Effector memory CD4-positive, alpha-beta T cell (primary cell): ENCODE measurements at places on chromosomes 16 and 17.

GRCh38 chr16:69893106-69893505 lies 58.0 kb upstream of the CLEC18A start:
- DNase-seq, result no peak

GRCh38 chr17:82108961-82109475 lies 11.0 kb upstream of the FASN start:
- no peak for DNase-seq

GRCh38 chr16:21134053-21134452 lies 16.6 kb downstream of the DNAH3 start:
- no peak for DNase-seq

GRCh38 chr16:56057151-56057550 lies 134.1 kb upstream of the GNAO1 start:
- no peak for DNase-seq

- DNase-seq, result no peak
Measured at GRCh38 chr17:14940938-14941265, 324.2 kb downstream of the PMP22 start.

DNA sequence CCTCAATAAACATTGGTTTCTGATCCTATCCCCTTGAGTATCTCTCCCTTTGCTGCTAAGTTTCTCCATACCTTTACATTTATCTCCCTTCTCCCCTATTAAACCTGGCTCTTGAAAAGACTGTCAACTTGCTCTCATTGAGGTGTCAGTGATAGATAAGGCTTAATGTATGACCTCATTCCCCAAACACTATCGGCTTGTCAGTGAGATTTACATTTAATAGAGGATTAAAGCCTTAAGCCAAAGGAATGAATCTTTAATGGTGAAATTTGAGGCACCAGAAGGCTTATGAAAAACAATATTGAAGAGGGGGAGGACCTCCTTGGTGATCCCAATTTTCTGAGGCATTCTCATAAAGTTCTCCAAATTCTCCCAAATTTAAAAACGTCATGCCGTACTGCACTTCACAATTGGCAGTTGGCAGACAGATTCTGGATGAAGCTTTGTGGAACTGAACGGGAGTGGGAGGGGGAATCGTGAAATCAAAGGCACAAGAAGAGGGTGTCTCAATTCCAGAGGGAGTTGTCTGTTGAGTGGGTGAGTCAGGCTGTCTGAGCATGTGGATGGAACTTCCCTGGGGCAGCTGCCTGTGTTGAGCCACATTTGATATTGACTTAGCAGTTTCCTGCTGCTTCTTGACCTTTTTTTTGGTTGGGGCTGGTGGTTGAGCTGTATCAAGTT lies 478.8 kb downstream of the NPIPA7 start:
- DNase-seq, result no peak

DNA sequence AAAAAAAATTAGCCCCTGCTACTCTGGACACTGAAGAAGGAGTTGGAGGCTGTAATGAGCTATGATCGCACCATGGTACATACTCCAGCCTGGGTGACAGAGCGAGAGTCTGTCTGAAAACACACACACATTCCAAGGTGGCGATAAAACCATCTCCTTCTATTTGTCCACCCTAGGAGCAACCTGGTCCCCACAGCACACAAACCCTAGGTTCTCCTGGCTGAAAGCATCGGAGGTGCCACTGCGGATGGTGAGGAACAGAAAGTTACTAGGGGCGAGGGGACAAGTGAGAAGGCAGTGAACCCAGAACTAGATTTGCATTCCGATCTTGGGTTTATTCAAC lies 1.4 kb upstream of the ECI1 start:
- no peak for DNase-seq

- DNase-seq, result peak; percentile 42
Measured at GRCh38 chr17:28570716-28571360, 486 bp downstream of the PIGS start.

DNA sequence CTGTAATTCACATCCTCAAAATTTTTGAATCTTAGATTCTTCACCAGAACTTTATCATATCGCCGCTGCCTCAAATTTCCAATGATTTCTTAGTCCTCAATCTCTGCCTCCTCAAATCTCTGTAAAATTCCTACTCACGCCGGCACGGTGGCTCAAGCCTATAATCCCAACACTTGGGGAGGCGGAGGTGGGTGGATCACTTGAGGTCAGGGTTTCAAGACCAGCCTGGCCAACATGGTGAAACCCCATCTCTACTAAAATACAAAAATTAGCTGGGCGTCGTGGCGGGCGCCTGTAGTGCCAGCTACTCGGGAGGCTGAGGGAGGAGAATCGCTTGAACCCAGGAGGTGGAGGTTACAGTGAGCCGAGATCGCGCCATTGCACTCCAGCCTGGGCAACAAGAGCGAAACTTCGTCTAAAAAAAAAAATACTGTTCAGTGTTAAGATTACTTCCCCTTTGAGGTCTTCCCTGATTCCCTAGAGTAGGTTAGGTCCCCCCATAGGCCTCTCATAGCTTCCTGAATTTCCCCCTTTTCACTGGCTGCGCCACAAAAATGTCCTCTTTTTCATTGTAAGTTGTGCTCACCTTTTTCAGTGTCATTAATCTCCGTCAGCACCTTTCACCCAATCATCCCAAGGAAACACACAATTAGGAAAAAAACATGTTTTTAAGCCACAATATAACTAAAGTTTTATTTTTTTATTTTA lies 919 bp upstream of the CBX1 start:
- DNase-seq, result no peak

DNA sequence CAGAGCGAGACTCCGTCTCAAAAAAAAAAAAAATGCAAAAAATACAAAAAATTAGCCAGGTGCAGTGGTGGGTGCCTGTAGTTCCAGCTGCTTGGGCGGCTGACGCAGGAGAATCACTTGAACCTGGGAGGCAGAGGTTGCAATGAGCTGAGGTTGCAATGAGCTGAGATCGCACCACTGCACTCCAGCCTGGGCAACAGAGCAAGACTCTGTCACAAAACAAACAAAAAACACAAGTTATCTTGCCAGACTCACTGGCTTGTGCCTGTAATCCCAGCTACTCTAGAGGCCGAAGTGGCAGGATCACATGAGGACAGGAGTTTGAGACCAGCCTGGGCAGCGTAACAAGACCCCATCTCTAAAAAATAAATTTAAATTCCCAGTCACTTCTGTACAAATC lies 3.4 kb upstream of the ST3GAL2 start:
- DNase-seq, result no peak

- DNase-seq, result no peak
Measured at GRCh38 chr16:51418258-51418657, 267.2 kb upstream of the SALL1 start.

DNA sequence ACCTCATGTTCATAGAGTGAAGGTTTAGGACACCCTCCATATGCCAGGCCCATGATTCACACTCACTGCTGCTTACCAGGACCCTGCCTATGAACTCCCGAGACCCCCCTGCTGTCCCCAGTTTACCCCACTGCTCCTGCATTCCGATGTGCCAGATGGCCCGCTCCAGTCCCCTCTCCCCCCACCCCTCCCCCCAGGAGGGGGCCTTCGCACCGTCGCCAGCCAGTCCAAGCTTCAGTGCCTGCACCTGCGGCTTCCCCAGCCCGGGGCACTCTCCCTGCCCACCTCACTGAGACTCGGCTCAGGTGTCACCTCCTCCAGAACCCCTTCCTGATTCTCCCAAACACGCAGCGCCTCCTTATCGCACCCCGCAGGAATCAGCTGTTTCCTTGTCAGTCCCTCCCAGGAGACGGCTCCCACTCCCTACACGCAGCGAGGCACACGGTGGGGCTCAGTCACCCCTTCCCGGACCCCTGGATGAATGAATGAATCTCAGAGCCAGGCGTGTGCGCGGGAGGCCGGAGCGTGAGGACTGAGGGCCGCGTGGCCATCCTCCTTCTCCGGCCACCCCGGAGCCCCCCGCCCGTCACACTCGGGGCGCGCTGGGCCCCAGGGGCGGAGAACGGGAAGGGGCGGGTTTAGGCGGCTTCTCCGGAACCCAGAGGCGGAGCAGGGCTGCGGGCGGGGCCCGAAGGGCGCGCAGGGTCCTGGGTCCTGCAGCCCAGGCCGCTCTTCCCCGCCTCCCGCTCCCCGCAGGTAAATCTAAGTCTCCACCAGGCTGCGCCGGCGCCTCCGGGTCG lies 1.6 kb downstream of the MYO1C start:
- peak; percentile 41 for DNase-seq

GRCh38 chr17:33260638-33261037 lies 32.5 kb downstream of the ASIC2 start:
- no peak for DNase-seq

DNA sequence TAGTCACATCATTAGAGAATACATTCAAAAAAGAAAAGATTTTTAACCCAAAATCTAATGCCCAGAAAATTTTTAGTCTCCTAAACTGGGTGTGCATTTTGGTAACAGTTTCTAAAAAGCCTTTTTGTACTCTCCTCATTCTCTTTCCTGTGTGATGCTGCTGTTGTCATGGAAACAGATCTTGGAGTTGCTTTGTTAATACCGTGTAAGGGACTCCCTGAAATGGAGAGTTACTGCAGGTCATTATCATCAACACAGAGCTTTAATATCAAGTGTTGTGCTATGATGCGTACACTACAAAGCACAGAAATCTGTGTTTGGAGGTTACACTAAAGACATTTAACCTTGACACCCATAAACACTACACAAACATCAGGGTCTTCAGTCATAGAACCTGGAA lies 216.3 kb downstream of the PRKCA start:
- DNase-seq, result no peak

- DNase-seq, result no peak
Measured at GRCh38 chr17:80870401-80870800, 121.2 kb upstream of the CHMP6 start.

DNA sequence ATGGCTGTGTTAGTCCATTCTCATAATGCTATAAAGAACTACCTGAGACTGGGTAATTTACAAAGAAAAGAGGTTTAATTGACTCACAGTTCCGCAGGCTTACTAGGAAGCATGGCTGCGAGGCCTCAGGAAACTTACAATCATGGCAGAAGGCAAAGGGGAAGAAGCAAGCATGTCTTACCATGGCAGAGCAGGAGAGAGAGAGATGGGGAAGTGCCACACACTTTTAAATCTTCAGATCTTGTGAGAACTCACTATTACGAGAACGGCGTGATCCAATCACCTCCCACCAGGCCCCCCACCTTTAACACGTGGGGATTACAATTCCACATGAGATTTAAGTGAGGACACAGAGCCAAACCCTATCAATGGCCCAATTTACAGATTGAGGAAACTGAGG lies 96.5 kb downstream of the SDK2 start:
- DNase-seq, result no peak

DNA sequence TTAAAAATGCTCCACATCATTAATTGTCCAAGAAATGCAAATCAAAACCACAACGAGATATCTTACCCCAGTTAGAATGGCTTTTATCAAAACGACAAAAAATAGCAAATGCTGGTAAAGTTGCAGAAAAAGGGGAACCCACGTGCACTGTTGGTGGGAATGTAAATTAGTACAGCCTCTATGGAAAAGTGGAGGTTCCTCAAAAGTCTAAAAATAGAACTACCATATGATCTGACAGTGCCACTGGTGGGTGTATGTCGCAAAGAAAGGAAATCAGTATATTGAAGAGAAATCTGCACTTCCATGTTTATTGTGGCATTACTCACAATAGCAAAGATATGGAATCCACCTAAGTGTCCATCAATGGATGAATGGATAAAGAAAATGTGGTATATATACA lies 38.2 kb upstream of the ZFHX3 start:
- DNase-seq, result no peak

- no peak for DNase-seq
Measured at GRCh38 chr17:74362069-74362405, 369 bp upstream of the BTBD17 start.

GRCh38 chr16:89485701-89486246 lies 4.6 kb downstream of the ANKRD11 start:
- DNase-seq, result no peak

DNA sequence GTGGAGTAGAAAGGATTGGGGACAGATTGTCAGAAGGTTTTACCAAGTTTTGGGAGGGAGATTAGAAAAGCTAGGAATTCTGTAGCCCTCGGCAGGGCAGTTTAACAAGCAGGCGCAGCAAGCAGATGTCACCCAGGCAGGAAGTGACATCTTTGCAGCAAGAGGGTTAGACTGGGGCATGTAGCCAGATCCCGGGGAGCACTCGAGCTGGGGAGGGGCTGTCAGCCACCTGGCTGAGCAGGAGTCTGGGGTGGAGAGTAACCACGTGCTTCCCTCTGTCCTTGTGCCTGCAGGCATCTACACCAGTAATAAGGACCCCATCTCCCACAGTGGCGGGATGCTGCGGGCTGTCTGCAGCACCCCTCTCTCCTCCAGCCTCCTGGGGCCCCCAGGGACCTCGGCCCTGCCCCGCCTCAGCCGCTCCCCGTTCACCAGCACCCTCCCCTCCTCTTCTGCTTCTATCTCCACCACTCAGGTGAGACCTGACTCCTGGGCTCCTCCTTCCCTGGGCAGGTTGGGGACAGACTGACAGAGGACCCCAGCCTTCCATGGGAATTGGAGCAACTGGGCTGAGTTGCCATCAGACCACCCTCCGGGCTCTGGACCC lies 12.2 kb downstream of the MLLT6 start:
- no peak for DNase-seq

- no peak for DNase-seq
Measured at GRCh38 chr16:69917311-69917710, 33.8 kb upstream of the CLEC18A start.

DNA sequence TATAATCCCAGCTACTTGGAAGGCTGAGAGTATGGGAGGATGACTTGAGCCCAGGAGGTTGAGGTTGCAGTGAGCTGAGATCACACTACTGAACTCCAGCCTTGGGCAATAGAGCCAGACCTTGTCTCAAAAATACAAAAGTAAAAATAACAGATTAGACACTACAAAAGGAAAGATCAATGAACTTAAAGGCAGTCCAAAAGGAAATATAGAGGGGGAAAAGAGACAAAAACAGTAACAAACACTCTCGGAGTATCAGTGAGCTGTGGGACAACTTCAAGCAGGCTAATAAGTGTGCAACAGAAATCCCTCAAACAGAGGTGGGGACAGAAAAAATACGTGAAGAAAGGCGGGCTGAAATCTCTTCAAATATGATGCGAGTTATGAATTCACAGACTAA lies 58.8 kb downstream of the CPPED1 start:
- no peak for DNase-seq

GRCh38 chr16:30570636-30571444 lies 674 bp downstream of the ZNF688 start:
- DNase-seq, result no peak

DNA sequence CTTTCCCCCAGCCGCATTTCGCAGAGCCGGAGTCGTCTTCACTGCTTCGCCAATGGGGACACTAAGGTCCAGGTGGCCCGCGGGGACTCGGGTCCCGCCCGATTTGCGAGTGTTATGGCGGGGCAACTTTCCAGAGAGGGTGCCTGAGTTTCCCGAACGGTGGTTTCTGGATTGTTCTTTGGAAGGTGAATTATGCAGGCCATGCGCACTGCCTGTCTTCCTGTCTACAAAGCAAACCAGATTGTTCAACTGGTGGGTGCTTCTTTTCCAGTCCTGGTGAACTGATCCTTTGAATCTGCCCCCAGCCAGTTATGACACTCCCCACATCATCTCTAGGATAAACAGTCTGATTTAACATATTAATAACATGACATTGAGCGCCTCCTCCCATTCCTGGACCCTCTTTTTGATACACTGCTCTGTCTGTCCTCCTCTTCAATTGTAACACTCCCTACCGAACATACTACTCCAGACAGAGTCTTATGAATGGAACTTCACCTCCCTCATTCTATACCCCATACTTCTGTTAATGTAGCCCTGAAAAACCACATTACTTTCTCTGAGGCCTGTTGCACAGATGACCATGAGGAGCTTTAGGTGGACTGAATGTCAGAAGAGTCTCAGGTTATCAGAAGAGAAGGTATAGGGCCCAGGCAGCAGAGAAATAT lies 159.0 kb downstream of the RAB11FIP4 start:
- DNase-seq, result no peak

GRCh38 chr17:57004944-57005579 lies 27.1 kb downstream of the SCPEP1 start:
- no peak for DNase-seq
